ENCODE measurements at places on chromosomes 3 and 15.

- DNase-seq, result no peak
Observed at GRCh38 chr15:37059086-37059485, 41.3 kb downstream of the MEIS2 start.

DNA sequence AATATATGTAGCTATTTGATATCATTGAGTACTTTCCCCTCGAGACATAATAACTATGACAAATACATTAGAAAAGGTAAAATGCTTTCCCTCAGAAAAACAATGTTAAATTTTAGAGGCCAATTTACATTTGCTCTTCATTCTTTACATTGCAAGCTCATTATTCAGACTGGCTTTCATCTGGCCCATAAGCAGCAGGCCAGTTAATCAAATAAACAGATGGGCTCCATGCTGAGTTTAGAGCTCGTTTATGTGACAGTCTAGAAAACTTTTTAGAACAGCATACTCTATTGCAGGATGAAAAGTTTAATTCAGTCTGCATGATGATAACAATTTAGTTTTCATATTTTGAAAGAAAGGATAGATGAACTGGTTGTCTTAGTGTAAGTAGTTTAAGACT, 150.6 kb downstream of the DUT start:
- no peak for DNase-seq

- DNase-seq, result no peak
Observed at GRCh38 chr3:13647298-13648059, 98.6 kb downstream of the FBLN2 start.

DNA sequence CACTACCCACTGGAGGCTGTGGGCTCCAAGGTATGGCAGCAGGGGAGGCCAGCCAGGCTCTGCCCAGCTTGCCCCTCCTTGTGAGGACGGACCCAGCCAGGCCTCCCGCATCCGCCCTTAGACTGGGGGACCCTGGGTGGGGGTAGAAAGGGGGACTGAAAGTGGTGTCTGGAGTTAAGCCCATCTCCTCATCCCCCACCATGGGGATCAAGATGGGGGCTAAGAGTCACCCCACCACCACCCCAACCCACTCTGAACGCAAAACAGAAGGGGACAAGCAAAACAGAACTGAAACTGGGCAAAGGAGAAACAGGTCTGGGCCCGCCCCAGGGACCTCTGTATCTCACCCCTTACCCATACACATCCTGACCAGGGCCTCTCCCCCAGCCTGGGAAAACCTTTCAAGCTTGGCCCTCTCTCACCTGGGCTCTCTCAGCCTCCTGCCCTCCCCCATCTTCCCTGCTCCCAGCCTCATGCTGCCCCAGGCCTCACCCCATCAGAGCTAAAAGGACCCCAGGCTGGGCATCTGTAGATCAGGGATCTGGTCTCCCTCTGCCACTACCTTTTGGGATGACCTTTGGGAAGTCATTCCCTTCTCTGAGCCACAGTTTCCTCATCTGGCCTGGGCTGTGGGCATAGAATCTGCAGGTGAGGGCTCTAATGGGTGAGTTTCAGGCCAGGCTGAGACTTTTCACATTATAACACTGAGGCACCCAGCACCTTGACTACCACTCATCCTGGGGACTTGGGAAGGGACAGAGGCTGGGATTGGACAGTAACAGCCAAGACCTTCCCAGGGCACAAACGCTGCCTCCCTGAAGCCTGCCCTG, 30.0 kb upstream of the CYP11A1 start:
- no peak for DNase-seq

- peak; percentile 65 for DNase-seq
Observed at GRCh38 chr15:81427176-81427575, 53.2 kb upstream of the TMC3 start.

DNA sequence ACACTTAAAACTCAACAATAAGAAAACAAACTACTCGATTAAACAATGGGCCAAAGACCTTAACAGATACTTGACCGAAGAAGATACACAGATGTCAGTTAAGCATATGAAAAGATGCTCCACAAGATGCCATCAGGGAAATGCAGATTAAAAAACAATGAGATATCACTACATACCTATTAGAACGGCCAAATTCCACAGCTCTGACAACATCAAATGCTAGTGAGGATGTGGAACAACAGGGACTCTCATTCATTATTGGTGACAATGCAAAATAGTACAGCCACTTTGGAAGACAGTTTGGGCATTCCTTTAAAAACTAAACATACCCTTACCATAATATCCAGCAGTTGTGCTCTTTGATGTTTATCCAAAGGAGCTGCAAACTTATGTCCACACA, 59.1 kb upstream of the UBE3A start:
- DNase-seq, result no peak

- no peak for DNase-seq
Observed at GRCh38 chr15:65392368-65392767, 14.6 kb upstream of the IGDCC3 start.

DNA sequence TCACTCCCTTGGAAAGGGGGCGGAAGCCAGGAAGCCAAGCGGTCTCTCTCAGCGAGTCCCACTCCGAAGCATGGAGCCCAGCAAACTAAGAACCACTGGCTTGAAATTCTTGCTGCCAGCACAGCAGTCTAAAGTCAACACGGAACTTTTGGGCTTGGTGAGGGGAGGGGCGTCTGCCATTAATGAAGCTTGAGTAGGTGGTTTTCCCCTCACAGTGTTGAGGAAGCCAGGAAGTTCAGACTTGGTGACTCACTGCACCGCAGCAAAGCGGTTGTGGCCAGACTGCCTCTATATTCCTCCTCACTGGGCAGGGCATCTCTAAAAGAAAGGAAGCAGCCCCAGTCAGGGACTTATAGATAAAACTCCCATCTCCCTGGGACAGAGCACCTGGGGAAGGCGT, 665.4 kb upstream of the CBLB start:
- no peak for DNase-seq

GRCh38 chr3:147410116-147410525, 956 bp downstream of the ZIC1 start:
- DNase-seq, result no peak

- DNase-seq, result no peak
Observed at GRCh38 chr3:77427528-77427927, 387.6 kb downstream of the ROBO2 start.
